ENCODE measurements at places on chromosomes 2 and 18. TPM values are rescaled to one million over a fixed set of nuclear protein-coding genes. Genes with fewer than 3 reads are reported as not detected.

DNA sequence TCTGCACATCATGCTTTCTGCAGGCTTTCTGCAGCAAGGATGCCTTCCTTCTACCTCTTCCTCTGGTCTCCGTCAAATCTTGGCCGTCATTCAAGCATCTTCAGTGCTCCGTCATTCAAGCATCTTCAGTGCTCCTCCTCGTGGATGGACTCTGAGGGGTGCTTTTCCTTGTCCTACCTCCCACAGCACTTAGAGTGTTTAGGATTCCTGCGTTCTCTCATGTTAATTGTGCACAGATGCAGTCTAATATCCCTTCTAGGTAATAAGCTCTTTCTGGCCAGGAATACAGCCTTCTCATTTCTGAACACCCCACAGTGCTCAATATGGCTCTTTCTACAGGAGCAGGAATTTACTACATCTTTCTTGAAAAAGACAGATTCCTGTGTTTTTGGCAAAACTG, 59.8 kb downstream of the ZNF236 start:
- no peak for DNase-seq

- DNase-seq = peak; percentile 45
Observed at GRCh38 chr2:239856620-239857285, 168.4 kb downstream of the NDUFA10 start.

DNA sequence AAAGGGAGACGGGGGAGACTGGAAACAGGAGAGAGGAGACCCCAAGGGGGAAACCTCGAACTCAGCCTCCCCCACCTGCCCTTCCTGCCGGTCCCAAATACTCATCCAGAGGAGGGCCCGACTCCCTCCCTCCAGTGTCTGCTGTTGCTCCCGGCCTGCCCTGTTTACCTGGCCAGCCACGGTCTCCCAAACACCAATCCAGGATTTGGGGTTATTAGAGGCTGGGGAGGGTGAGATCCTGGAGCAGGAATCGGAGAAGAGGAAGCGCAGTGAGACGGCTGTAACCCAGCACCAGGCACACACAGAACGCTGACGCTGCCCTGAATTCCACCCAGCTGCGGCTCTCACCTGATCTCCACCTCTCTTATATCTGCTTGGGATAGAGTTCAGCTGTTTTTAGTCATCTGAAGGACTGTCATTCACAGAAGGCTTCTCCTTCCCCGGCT, 213.0 kb downstream of the TNS1 start:
- peak; percentile 60 for DNase-seq

- no peak for DNase-seq
Observed at GRCh38 chr2:120222186-120223033, 790 bp downstream of the TMEM185B start.

DNA sequence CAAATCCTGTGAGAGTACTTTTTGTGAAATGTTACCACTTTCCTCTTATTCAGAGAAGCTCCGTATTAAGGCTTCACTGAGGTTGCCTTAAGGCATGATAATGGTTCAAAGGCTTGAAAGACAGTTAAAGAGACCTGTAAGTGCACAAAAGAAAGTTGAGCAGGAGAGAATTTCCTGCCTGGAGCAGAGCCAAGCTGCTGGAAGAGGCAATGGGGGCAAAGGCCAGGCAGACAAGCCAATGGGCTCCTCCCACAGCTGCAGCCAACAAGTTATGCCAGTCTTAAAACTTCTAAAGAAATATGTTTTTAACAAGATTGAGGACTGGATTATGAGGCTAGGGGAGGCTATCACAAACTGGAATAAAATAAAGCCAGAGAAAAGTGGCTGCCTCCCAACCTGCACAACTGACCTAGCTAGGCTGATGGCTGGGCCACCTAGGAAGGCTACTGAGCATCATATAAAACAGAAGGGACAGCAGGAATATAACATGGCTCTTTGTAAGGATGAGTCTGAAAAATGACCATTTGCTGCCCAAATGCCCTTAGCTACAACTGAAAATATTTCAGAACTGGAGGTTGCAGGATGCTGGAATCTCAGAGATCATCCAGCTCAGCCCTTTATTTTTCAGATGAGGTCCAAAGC, 2.1 kb downstream of the IL1B start:
- no peak for DNase-seq

DNA sequence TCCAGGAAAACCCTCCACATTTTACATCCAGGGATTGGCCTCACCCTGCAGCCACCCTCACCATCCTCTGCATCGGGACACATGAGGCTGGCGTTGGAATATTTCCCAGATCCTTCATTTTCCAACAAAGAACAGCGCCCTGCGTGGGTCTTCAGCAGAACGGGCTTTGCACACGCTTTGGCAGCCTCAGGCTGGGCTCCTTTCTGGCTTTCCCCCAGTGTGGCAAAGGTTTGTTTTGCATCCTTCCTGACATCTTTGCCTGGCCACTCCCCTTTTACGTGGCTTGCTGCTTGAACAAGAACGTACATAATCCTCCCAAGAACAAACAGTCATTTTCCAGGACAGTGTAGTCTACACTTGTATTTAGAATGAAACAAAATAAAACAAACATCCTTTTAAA, 25.6 kb upstream of the GREB1 start:
- no peak for DNase-seq

DNA sequence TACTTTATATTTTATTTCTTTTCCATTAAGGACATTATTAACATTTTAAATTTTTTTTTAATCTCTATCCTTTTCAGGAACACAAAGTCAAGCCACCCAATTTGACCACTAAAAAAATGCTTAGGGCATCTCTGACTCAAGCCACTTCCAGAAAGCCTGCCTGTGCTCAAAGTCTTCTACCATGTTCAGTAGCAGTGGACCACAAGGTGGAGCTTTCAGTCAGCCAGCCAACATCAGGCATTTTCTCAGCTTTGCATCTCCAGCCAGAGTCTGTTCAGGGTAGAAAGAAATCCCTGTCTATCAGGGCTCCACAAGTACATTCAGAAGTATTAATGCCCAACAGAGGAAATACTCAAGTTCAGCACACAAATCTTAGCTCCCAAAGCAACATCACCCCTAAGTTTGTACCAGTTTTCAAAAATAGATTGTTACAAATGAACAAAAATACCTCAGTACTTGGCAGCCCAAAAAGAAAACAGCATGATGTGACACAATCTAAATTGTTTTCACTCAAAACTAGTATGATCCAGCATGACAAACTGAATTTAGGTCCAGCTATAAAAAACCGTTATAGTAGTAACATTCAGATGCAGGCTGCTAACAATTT, 37.6 kb downstream of the C18orf63 start:
- no peak for DNase-seq

- no peak for DNase-seq
Observed at GRCh38 chr2:177106212-177106611, 106.4 kb upstream of the HNRNPA3 start.

GRCh38 chr18:59228351-59228750, 8.4 kb downstream of the GRP start:
- DNase-seq = peak; percentile 34

DNA sequence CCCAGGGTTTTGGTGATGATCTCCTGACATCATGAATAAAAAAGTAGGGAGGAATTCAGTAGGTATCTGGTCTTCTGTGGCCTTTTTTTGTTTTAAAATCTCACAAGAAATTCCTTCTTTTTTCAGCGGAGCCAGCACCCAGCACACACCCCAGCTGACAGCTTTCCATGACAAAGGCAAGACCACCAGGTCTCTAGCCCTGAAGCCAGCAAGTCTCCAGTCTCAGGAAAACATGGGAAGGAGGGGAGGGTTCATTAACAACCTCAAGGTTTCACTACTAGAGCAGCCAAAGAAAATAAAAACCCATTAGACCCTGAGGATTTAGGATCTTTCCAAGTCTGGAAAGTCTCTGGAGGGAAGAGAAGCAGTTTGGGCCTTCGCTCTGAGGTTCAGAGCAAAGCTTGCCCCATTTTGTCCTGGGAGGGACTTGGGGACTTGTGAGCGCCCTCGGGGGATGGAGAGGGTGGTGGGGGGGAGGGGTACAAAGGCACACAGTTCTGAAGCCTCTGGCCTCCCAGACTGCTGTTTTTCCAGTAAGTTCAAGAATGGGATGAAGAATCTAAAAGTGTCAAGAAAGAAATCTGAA, 9.0 kb downstream of the FOXI3 start:
- DNase-seq = no peak

GRCh38 chr18:11969904-11970835, 11.1 kb upstream of the IMPA2 start:
- DNase-seq = no peak

GRCh38 chr2:12183032-12183645, 436.7 kb downstream of the LPIN1 start:
- no peak for DNase-seq

DNA sequence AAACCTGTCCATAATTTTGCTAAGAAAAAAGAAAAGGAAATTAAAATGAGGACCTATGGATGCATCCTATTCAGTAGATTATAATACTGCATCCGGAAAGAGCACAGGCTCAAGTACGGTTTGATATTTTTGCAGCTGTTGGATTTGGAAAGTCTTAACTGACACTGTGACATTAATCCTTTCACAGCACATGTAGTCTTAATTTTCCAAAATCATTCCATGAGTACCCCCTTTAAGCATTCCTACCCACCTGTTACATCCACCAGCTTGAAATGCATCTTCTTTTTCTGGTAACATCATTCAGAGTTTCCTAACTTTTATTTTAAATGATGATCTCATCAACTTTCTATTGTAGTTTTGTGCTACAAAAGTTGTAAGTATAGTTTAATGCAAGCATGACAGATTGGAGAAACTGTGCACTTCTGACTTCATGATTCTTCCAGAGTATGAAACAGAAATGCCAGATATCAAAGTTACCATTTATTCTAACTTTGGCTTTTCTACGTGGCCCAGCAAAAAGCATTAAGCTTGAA, 113.5 kb downstream of the ESCO1 start:
- no peak for DNase-seq

GRCh38 chr2:20515290-20516220, 68.7 kb downstream of the RHOB start:
- no peak for DNase-seq

DNA sequence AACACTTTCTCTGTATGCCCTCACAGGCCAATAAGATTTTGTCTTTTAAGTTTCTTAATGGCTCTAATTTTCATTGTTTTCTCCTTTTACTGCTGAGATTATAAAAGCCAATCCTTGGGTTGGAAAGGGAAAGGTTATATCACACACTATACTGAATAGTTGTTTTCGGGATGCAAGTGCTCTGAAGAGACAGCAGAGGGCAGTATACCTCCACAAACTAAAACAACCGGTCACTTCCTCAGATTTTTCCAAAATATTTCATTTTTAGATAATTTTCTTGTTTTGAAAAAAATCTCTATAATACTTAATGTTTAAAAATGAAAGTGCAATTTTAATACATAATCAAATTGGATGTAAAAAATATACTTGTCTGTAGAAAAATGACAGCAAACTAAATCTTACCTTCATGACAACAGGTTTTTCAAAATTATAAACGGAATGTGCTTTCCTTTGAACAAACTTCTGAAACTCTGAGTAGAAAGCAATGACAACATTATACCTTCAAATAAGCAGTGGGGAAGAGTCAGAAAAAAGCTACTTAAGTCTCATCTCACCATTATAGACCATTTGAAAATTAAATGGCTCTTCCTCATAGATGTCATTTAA, 82.7 kb downstream of the ORC4 start:
- no peak for DNase-seq

- DNase-seq = no peak
Observed at GRCh38 chr2:56753182-56753581, 569.4 kb downstream of the CCDC85A start.

DNA sequence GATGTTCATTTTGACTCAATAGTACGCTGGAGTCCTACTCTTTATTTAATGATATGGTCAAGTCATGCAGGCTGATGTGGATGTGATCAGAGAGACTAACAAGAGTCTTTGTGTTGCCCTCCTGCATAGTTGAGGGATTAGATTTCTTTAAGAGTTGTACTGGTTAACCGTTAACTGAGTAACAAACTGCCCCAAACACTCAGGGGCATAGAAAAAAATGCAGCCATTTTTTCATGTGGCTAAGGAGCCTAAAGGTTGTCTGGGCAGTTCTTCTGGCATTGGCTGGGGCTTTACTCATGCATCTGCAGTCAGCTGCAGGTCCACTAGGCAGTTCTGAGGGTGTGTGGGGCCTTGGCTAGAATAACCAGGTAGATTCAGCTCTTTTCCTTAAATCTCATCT, 32.5 kb downstream of the DOCK10 start:
- DNase-seq = no peak

- DNase-seq = peak; percentile 53
Observed at GRCh38 chr18:58228762-58229161, 184.7 kb downstream of the NEDD4L start.

- no peak for DNase-seq
Observed at GRCh38 chr2:192124571-192124970, 70.2 kb downstream of the TMEFF2 start.

- no peak for DNase-seq
Observed at GRCh38 chr2:208488686-208489564, 82.3 kb downstream of the PTH2R start.

DNA sequence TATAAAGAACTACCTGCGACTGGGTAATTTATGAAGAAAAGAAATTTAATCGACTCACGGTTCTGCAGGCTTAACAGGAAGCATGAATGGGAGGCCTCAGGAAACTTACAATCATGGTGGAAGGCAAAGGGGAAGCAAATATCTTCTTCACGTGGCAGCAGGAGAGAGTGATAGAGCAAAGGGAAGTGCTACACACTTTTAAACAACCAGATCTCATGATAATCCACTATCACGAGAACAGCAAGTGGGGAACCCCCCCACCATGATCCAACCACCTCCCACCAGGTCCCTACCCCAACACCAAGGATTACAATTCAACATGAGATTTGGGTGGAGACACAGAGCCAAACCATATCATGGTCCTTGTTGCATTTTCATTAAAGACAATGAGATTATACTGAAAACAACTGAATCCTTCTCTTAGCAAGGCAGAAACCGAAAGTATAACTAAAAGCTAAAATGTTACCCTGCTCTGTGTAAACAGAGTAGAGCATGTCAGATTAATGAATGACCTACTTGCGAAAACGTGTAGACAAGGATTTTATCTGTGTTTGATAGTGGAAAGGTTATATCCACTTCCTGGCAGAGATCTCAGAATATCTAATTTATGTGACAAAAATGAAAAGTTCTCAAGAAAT, 60.1 kb upstream of the RBBP8 start:
- DNase-seq = no peak

- no peak for DNase-seq
Observed at GRCh38 chr2:15363142-15363541, 198.0 kb downstream of the NBAS start.

DNA sequence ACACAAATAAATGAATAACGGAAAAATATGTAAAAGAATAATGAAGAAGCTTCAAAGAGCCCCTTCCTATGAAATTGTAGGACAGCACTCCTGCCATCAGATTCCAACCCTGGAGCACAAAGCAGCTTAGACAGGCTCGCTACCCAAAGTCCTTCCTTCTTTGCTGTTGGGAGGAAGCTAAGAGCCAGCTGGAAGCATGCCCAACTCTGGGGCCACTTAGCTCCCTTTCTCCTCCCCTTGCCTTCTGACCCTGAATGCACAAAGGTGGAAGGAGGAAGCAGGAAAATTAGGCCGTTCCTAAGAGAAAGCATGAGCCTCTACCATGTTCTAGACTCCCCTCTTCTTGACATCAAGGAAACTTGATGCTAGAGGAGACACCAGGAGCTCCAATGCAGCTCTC, 700.8 kb downstream of the RNF144A start:
- peak; percentile 72 for DNase-seq

C2orf15 gene
- not detected for total RNA-seq

SLC16A14 gene
- total RNA-seq = 1.7 TPM

KCNG2 gene
- total RNA-seq = not detected

All from esophagus muscularis mucosa (tissue), 4 donors.